Right renal pelvis (tissue), 4 donors: ENCODE measurements at places on chromosomes 5 and 9. TPM values are rescaled to one million over a fixed set of nuclear protein-coding genes. Genes with fewer than 3 reads are reported as not detected.

- DNase-seq = no peak
Observed at GRCh38 chr5:158811350-158811749, 288.4 kb downstream of the EBF1 start.

DNA sequence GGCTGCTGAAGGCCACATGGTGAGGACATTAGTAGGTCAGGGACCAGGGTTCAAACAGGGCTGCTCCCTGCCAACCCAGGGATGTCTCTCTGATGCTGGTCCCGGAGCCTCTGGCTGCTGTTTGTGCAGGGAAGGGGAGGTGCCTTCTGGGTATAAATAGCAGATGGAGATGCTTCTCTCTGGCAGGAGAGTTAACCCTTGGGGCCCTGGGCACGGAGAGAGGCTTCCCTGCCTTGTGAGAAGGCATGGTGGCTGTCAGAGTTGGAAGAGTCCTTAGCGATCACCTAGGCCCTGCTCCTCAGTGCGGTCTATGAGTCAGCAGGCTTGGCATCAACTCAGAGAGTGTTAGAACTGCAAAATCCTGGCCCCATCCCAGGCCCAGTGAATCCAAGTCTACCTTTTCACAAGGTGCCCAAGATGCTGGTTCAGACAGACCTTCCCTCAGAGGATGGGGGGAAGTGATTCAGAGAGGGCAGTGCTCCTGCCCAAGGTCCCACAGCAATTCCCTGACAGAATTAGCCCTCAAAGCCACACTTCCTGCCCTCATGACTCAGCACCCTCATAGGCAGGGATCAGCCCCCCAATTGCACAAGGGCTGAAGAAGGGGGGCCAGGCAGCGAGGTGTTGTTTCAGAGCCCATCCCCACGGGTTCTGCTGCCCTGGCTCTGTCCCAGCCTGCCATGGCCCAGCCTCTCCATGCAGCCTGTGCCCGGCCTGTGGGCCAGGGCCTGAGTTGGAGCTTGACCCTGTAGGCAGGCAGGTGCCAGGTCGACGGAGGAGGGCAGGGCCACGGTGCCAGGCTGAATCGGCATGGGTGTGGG, 25.6 kb downstream of the CAMK2A start:
- no peak for DNase-seq

DNA sequence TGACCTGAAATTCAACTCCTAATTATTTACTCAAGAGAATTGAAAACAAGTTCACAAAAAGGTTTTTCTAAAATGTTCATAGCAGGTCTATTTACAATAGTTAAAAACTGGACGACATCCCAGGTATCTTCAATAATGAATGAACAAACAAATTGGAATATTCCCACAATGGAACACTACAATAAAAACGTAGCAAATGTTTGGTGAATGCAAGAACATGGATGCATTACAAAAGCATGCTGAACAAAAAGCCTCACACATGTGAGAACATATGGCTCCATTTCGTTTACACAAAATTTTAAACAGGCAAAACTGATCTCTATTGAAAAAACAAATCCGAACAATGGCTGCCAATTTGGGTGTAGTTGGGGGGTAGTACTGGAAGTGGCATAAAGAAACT, 669.9 kb downstream of the MTRR start:
- DNase-seq = no peak

- DNase-seq = no peak
Observed at GRCh38 chr5:37787742-37788141, 52.1 kb downstream of the GDNF start.

GRCh38 chr9:71795097-71795813, 26.9 kb upstream of the CEMIP2 start:
- no peak for DNase-seq

GRCh38 chr5:106019261-106019660, 1651.5 kb downstream of the EFNA5 start:
- DNase-seq = no peak

DNA sequence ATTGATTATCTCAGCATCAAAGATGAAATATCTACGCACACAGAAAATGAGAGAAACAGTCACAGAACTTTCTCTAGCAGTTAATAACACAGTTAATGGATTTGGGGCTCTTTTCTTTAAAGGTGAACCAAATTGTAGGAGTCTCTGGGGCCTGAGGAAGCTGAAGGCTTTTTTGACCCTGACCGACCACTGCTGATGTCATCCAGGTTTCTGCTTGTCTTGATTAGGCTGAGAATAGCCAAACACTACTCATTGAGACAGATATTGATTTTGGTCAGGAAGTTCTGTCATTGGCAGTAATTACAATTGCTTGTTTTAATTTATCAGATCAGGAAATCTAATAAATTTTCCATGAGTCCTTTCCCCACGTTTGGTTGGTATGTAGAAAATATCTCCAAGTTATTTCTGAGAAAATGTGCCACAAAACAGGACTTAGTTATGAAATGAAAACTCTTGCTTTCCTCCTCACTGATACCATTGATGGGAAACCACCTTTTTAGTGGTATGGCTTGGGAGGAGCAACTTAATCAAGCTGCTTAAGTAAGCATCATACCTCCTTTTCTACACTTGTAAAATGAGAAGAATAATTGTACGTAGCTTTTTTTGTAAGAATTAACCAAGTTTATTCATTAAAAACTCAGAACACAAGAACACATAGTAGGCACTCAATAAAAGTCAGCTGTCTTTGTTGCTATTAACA, 19.7 kb downstream of the CARTPT start:
- no peak for DNase-seq

DNA sequence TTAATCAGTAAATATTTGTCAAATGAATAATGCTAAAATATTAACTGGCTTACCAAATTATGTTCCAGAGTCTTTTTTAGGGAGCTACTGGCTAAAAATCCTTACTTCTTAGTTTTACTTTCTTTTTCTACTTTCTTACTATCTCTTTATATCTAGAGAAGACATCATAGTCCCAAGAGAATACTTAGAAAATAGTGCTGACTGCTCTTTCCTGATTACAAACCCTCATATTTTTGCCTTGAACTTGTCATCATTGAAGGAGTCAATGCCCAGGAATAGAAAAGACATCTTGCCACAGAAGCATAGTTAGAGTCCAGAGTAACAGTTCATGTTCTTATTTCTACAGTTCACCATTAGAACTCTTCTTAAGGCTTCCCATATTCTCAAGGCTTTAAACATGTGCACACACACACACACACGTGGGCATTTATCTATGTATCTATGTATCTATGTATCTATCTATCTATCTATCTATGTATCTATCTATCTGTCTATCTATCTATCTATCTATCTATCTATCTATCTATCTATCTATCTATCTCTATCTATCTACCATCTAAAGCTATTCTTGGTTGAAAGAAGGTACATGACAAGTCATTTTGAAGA, 654.3 kb downstream of the ANXA1 start:
- no peak for DNase-seq

TMEM215 gene
- 0.39 TPM for polyA plus RNA-seq

DNA sequence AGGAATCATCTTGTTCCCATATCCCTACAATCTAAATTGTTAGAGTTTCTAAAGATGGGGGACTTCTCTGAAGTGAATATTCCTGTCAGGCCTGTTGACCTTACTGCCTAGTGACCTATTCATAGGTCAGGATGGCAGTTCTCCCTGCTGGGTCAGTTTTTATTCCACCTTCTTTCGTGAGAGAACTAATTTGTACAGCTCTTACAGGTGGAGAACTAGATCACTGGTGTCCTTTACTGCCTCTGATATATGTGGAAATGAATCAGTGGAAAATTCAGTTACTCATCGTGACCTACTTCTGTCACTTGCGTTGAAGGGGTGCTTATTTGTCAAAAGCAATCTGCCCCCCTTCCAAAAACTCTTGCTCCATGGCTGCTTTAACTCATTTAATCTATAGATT, 164.9 kb downstream of the CD180 start:
- no peak for DNase-seq

GPX3 gene
- polyA plus RNA-seq = 1,069 TPM

DNA sequence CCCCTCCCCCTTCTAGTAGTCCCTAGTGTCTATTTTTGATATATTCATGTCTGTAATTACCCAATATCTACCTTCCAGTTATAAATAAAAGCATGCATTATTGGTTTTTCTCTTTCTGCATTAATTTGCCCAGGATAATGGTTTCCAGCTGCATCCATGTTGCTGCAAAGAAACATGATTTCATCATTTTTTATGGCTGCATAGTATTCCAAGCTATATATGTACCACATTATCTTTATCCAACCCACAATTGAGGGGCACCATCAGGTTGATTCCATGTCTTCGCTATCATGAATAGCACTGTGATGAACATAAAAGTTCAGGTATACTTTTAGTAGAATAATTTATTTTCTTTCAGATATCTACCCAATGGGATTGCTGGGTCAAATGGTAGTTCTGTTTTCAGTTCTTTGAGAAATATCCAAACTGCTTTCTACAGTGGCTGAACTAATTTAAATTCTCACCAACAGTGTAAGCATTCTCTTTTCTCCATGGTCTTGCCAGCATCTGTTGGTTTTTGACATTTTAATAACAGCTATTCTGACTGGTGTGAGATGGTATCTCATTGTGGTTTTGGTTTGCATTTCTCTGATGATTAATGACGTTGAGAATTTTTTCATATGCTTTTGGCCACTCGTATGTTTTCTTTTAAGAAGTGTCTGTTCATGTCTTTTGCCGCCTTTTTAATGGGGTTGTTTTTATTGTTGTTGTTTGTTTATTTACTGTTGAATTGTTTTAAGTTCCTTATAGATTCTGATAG, 746.1 kb upstream of the MEF2C start:
- no peak for DNase-seq

LMX1B gene
- polyA plus RNA-seq = 20.1 TPM

- no peak for DNase-seq
Observed at GRCh38 chr5:157180374-157181264, at the start of gene ITK. Gene ITK, plus strand, starts transcription at chr5:157180840. Its CDS starts 138 bp downstream, at chr5:157180978.
